ENCODE measurements at places on chromosomes 2 and 18. TPM values are rescaled to one million over a fixed set of nuclear protein-coding genes. Genes with fewer than 3 reads are reported as not detected.

SLC23A3 gene
- total RNA-seq, result 1.6 TPM

- no peak for DNase-seq
Measured at GRCh38 chr2:223019390-223019930, 32.5 kb upstream of the KCNE4 start.

DNA sequence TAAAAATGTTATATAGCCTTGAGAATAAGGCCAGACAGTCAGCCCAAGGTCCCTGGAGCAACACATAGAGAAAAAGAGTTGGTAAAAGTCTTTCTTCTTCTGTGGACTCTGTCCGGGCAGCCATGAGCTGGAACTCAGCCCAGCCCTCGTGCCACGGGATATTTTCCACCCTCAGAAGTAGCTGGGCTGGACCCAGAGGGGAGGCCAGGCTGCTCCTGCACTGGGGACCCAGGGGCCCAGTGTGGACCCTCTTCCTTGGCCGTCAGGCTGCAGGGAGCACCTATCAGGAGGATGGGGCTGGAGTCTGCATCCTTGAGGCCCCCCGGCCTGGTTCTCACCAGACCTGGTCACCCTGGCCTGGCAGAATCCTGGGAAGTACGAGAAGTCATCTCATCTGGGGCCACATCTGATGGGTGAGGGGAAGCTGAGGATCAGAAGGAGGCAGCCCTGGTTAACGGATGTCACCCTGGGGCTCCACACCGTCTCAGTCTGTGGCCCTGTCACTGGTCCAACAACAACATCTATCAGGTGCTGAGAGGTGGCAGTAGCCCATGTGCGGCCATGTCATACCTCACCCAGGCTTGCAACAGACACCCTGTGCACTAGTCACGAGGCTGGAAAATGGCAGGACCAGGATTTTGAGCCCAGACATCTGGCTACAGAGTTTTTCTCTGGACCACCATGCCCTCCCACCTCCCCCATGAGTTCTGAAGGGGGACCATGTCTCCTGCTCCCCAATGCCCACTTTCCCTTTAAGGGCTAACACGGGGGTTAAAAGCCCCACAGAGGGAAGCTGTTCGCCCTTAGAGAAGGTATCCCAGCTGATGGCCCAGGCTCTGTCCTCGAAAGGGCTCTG is 33.0 kb downstream of the SDC1 start:
- no peak for DNase-seq

GRCh38 chr2:190911813-190912212 is 31.2 kb downstream of the GLS start:
- peak; percentile 18 for DNase-seq

GRCh38 chr2:671787-672605 is 5.2 kb downstream of the TMEM18 start:
- DNase-seq, result no peak

CFC1B gene
- not detected for total RNA-seq

DNA sequence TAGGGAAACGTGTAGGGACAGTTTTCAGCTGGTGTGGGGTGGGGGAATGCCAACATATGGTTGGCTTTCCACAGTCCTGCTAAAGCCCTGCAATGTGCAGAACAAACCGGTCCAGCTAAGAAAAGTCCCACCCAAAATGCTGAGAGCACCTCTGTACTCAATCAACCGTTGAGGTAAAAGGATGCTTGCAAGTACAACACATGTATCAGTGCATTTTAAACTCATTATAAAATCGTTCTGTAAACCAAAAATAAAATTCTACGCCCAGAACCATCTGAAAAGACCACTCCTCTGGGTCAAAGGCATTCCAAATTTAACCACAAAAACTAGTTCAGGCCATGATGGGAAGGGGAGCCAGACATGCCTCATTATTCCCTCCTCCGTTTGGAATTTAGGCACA is 2.0 kb upstream of the TYMS start:
- no peak for DNase-seq

DNA sequence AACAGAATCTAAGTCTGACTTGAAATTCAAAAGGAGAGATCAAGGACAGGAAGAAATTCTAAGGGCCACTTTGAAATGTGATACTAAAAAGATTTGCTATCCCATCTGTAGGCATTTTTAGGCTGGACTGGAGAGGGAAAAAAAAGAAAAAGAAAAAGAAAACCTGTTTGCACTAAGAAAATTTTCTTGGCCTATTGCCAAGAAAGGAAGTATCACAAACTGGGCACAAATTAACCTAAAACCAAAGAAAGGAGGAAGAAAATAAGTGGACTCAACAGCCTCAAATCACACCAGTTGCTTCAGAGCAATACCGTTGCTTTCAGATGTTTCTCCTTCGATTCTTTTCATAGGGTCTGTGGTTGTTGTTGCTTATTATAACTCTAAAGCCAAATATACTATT is 287.9 kb upstream of the VRK2 start:
- no peak for DNase-seq

- no peak for DNase-seq
Measured at GRCh38 chr18:75031717-75032317, 177.1 kb downstream of the PTGR3 start.

DNA sequence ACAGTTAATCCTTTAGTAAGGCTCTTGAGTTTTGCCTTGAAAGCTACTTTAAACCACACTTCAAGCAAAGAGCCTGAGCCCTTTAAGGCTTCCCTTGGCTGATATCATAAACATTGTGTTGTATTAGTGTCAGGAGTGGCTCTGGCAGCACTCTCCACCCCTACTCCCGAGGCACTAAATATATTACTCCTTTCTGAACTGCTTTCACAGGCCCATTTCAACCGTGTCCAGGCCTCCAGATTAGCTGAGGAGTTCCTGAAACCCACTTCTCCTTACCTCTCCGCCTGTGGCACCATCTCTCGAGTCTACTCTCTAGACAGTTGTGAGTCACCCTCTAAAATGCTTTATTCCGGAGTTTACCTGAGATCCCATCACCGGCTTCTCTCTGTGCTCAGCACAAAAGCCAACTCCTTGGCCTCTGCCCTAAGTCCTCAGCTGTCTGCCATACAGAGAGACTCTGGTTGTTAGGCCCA is 14.4 kb upstream of the STON1 start:
- DNase-seq, result no peak

DNA sequence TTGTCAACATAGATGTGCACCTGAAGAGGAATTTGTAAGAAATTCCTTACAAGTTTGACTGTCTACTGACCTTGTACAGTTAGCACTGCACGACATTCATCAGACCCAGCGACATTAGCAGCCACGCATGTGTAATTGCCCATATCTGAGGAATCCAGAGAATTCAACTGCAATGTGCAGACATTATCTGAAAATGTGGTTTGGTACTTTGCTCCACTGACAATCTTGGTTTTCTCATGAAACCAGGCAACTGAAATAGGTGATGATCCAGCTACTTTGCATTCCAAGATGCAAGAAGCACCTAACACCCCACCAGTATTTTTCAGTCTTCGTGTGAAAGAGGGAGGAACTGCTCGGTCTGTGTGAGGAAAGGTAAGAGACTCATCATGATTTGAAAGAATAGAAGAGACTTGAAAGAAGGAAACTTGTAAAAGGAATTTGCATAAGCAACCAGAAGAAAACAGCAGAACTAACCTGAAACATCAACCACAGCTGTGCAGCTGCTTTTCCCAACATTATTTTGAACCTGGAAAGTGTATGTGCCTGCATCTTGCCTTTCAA is 83.4 kb downstream of the TTN start:
- no peak for DNase-seq

GRCh38 chr2:231480781-231481180 is 16.5 kb upstream of the NCL start:
- no peak for DNase-seq

DNA sequence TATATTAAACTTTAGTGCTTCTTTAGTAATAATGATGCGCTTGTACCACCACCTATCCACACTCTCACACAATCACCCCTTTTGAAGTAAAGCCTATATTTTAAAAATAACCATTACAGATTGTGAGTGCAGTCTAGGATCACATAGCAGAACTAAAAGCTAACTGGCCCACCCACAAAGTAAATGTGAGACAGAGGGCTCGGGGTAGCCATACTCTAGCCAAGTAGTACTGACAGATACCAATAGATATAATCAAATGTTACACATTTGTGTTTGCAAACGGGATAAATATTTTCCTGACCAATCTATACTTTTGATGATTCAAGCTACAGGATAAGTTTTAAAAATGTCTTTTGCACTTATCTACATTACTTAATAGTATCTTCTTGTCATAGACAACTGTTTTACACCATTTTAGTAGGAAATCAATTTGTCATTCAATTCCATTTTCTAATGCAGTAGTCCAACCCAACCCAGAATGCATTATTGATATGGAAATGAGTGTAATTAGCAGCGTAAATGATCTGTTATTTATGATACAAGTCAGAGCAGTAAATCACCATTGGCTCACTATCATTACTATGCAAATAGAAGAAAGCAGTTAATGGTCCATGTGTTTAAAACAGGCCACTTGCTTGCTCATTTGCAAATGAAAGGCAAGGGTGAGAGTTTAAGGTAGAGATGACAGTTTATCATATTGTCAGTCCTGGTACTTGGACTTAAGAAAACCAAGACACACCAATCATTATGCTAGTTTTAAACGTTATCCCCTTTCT is 111.8 kb downstream of the ERBB4 start:
- no peak for DNase-seq

MAP3K19 gene
- not detected for total RNA-seq

KLHL14 gene
- not detected for total RNA-seq

BMPR2 gene
- total RNA-seq, result 7.1 TPM

DNA sequence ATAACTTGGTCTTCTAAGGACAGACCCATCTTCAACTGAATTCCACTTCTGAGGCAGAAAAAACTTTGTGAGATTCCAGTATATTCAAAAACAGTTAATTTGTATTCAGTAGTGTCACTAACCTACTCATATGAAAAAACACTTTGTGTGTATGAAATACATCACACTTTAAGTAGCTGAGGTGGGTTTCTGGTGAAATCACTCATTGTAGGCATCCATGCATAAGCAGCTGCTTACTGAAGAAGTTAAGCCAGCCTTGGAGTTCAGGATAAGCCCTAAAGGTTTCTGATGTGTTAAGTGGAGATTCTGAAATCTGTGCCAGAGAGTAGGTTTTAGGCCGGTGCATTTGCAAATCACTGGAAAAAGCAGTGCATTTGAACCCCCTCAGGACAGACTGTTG is 128.2 kb downstream of the BCL2 start:
- no peak for DNase-seq

DNA sequence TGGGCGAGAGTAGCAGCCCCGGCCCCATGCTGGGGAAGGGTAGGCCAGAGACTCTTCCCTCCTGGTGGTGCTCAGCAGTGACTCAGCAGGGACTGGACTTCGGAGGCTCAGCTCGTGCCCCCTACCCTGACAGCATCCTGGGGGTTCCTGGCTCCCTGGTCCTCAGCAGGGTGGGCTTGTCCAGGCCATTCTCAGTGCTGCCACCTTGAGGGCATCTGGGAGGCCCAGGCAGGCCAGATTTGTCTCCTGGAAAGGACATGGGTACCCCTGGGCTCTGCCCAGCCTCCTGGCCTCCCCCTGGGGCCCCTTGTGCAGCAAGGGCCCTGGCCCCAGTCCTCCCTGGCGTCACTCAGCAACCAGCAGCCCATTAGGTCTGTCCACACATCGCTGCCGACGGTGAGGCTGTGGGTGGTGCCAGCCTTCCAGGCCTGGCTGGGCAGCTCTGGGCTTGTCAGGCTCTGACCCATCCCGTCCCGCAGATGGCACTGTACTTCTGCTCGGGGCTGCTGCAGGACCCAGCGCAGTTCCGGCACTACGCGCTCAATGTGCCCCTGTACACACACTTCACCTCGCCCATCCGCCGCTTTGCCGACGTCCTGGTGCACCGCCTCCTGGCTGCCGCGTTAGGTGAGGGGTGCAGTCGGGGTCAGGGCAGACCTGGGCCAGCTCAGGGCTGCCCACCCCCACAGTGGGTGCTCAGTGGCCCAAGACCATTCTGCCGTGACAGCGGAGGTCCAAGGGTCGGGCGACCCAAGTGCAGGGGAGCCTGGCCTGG is 45.0 kb upstream of the ALPP start:
- DNase-seq, result no peak

GRCh38 chr18:49728542-49728941 is 84.8 kb downstream of the ACAA2 start:
- peak; percentile 65 for DNase-seq

Data from activated CD8-positive, alpha-beta T cell treated with anti-CD3 and anti-CD28 coated beads for 36 hours (primary cell).